ENCODE measurements at places on chromosomes 6 and 20.

- no peak for DNase-seq
These were observed 115.0 kb downstream of the IPCEF1 start for GRCh38 chr6:154241581-154241980.

DNA sequence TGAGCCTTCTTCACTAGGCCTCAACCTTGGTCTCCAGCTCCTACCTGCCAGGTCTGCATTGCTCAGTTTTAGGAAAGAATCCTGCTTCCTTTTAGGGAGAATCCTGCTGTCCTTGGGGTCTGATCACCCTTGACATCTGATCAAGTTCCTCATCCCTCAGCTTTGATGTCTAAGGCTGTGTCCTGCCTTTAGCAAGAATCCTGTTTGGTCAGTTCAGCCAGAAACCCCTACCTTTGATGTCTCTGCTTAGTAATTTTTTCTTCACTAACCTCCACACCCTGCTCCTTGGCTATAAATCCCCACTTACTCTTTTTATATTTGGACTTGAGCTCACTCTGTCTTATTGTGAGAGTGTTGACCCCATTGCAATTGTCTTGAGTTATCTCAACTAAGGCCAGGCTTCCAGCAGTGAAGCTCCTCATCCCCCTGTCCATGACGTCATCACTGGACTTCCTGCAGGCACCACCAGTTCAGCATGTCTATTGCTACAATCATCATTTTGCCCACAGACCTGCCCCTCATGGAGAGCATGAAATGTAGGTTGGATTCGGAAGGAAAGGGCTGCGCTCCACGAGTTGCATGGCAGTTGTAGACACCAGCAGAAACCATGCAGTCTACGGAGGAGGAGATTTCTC, 4.7 kb upstream of the CST5 start:
- DNase-seq, result no peak

DNA sequence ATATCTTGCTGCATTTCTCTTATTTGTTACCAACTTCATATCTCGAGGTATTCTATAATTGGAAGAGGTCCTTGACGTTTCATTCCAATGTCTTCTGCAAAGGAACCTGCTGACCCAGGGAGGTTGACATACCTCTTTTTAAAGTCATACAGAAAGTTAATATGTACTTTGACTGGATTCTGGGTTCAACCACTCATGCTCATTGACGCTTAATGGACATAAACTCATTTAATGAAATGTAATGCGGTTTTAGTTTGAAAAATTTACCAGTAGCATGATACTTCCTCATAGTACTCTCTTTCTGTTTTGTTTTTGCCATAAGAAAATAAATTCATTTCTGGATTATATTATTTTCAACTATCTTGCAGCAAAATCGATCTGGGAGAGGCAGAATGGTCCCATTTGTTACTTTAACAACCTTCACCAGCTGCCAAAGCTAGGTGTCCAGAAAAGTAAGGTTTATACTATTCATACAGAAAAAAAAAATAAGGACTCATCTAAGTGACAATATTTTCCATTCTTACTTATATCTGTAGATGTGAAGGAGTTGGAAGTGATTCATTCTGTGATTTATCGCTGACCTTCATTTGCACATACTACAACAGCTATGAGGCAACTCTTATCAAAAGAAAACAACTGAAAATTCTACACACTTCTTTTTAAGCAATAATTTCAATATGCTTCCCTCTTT, 101.6 kb downstream of the ATXN1 start:
- DNase-seq, result no peak

- no peak for DNase-seq
These were observed 326.6 kb downstream of the ZFAND3 start for GRCh38 chr6:38146021-38146733.

- no peak for DNase-seq
These were observed 195.5 kb downstream of the RIMS1 start for GRCh38 chr6:72081871-72082270.
